Right lobe of liver (tissue), 6 donors: ENCODE measurements at places on chromosomes 1 and 21.

GRCh38 chr1:193105821-193106177 is 585 bp upstream of the GLRX2 start:
- no peak for DNase-seq

DNA sequence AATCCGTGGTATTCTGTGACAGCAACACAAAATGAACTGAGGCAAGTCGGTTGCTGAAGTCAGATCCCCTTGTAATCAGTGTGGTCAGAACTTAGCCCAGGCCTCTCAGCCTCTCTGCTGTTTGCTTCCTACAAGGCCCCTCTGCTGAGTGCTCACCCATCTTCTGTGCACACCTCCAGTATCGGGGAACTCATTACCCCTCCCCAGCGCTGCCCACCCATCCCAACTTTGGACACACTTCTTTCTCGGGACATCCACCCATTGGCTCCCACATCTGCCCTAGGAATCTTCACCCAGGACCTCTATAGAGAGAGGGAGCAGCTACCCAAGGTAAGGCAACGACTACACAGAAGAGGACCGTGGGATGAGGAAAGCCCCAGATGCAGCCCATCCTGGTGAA is 217.5 kb downstream of the MATN1 start:
- DNase-seq, result no peak

- no peak for DNase-seq
Measured at GRCh38 chr1:234018816-234019215, 114.3 kb downstream of the SLC35F3 start.

GRCh38 chr1:81437649-81438048 is 363.1 kb upstream of the ADGRL2 start:
- DNase-seq, result no peak

DNA sequence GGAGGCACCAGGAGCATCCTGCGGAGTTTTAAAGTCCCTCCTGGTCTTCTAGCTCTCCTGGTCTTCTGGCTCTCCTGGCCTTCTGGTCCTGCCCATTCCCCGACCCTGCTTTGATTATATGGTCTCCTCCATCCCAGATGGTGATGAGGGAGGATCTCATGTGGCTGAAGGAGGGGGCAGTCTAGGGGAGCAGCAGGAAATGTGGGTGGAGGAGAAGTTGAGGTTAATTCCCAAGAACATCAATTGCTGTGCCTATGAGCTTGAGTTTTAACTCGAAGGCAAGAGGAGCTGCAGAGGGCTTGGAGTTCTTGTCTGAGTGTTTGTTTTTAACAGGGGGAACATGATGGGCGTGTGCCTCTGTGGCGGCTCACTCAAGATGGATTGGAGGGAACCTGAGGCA is 408.8 kb downstream of the MATN1 start:
- no peak for DNase-seq

DNA sequence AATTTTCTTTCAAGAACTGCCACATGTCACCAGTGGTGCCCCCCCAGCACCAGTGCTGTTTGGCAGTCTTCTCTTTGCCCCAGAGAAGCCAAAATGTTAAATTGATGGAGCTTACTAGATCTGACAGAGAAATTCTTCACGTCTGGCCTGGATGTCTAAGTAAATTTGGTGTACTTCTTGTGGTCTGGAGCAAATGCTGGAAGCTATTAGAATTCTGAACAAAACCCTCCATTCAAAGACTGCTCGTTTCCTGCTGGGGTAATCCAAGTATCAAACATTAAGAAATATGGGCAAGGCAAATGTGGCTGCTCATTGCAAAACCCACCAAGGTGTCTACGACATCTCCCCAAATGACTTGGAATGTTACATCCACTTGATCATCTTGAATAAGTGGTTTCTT is 92.3 kb downstream of the ROR1 start:
- DNase-seq, result no peak

DNA sequence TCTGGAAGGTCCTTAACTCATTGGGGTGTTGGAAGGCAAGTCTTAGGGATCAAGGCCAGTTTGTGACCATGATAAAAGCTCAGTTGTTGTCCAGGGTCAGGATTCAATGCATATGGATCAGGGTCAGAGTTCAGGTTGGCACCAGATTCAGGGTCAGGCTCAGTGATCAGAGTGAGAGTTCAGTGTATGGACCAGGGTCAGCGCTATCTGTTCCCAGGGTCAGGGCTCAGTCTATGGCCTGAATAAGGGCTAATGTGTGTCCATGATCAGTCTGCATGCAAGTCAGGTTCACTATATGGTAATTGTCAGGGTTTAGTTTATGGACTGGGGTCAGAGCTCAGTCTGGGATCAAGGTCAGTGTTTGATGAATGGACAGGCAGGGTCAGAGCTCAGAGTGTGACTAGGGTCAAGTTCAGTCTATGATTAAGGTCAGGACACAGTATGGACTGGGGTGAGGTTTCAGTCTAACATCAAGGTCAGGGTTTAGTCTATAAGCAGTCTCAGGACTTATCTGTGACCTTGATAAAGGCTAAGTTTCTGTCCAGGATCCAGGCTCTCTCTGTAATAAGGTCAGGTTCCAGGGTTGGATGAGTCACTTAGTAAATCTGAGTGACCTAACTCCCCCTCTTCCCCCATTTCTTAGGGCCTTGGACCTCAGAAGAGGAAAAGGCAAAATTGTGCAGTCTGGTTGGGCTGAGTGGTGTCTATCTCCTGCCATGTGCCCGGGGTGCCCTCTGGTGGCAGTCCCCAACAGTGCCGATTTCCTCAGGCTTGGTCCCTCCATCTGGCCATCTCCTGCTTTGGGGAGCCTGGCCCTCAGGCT is 23.8 kb downstream of the KNCN start:
- peak; percentile 78 for DNase-seq

GRCh38 chr1:16204634-16205333 is 7.7 kb downstream of the ARHGEF19 start:
- no peak for DNase-seq

DNA sequence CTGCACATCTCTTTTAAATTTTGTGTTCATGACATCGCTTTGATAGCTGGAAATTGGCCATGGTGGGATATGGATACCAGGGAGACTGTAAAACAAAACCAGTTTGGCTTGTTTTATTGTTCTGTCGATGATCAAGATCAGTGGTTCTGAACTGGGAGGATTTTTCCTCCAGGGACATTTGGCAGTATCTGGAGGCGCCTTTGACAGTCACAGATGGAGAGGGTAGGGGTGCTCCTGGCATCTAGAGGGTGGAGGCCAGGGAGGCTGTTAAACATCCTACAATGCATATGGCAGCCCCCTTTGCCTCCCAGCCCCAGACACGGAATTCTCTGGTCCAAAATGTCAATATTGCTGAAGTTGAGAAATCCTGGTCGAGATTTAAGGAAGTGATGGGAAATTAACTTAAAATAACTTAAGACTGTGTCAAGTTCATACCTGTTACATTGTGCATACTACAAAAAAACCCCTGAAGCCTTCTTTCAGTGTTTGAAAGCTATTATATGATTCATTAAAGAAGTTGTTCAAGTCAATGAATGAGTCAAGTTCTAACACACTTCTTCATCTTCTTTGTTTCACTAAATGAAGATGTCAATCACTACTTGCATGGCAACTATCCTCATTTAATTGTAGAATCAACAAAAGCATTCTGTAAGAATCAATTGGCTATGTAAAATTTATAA is 150.9 kb downstream of the KCNJ6 start:
- DNase-seq, result no peak

DNA sequence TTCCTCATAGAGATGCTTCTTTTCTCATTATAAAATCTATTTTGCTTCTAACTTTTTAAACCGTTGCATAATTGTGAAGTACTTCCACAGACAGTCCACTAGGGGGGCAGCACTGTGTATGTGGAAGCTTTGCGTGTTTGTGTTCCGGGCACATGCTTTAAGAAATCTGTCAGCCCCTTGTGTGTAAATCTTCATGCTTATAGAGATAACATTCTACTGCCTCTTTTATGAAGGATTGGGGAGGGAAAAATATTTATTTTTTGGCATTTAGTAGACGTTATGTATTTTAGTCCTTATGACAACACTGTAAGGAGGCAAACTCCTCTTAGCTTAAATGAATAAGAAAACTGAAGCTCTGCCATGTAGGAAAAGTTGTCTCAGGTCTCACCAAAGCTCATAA is 157.3 kb upstream of the PTGFR start:
- no peak for DNase-seq

DNA sequence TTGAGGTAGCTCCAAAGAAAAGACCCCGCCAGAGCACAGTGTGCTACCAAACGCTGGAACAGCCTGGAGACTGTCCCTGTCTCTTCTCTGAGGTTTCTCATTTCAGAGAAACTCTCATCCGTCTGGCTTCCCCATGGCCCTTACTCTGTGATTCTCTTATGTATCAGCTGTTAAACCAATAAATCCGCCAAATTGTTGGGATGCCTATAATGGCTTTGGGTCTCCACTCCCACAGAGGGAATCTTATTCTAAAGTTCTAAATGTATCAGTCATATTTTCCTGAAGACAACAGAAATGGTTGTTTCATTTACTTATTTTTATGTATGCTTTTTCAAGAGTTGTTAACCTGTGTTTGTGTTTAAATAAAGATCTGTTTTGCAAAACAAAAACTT is 4.0 kb downstream of the ERG start:
- DNase-seq, result no peak

DNA sequence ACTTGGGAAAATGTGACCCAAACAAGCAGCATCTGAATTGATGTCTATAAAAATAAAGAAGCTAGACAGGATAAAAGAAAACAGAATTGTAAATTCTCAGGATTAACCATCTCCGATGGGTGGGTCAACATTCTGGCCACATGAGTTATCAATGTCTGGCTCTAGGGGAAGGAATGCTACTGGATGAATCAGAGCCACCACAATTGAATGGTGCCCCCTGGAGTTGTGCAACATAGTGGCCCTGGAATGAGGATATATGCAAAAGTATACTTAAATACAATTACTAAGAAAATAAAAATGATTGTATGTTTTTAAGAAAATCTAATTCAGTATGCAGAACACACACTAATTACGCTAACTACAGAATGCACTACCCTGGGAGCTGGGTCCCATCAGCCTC is 185.6 kb downstream of the TGFBR3 start:
- DNase-seq, result no peak

DNA sequence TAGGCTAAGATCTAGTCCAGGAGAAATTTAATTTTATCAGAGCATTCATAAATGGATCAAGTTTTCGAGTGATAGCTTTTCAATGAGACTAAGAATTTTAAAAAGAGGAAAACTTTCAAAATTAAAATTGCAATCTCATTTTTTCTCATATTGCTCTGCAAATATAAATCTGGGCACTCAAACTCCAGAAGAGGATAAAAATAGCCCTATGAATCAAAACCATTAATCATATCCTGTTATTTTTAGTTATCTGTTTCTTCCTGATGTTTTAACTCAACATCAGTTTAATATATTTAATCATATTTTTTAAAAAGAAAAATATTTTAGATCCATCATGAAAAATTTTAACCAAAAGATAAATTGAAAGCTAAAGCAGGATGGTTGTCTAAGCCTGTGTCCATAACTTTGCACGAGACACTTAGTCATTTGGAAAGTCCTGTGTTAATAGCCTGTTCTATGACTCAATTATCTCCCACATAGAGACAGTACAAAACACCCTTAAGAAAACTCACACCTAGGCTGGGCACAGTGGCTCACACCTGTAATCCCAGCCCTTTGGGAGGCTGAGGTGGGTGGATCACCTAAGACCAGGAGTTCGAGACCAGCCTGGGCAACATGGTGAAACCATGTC is 17.1 kb upstream of the PRRC2C start:
- no peak for DNase-seq

GRCh38 chr1:200669314-200670241 is at the start of gene DDX59:
DDX59 (minus strand) TSS chr1:200669907; CDS start chr1:200666740, 3,167 bp downstream.
- peak; percentile 98 for DNase-seq

DNA sequence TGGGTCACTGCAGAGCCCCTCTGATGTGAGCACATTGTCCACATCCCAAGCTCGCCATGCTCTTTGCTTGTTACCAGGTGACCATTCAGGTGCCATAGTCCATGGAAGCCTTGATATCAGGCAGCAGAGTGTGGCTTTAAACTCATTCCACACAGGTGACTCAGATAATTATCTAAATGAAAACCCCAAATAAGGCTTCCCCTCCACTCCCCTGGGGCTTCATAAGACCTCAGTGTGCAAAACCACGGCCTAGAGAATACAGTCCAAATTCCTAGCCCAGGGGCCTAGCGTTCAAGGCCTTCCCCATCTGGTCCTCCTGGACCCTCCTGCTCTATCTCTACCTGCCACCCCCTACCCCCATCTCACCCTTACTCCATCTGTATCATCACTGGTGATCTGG is 97.1 kb downstream of the ARHGEF10L start:
- DNase-seq, result no peak

- peak; percentile 91 for DNase-seq
Measured at GRCh38 chr1:207752456-207752998, 673 bp downstream of the CD46 start.

DNA sequence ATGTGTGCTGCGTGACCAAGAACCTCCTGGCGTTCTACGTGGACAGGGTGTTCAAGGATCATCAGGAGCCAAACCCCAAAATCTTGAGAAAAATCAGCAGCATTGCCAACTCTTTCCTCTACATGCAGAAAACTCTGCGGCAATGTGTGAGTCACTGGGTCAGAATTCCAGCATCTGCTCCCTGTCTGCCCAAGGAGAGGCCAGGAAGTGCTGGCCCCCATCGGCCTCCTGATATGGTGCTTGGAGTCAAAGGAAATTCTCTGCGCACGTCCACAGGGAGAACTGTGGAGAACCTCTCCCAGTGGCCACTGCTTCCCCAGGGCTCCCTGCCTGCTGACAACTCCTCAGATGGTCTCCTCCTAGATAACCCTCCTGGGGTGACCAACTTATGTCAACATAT is 25.6 kb upstream of the IL20 start:
- no peak for DNase-seq

DNA sequence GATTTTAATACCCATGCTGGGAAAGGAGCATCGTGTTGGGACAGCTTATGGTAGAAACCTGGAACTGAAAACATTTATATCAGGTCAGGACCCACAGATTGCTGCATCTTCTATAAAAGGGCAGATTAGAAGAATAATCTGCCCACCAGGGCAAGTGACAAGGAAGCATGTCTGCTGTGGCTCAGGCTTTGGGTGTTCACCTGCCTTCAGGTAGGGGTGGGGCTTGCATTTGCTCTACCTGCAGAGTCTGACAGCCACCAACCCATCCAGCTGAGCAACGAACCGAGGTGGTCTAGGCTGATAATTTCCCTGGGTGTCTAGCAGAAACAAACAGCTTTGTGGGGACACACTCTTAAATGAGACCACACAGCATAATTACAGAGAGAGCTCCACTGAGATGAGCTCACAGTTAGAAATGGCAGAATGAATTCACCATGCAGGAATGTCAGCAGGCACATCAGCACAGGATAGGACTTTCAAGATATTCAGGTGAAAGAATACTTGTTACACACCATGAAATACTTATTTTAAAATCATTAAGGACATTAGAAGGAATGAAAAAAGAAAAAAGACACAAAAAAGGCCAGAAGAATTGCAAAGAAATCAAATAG is 36.1 kb upstream of the B3GALT5 start:
- DNase-seq, result no peak

DNA sequence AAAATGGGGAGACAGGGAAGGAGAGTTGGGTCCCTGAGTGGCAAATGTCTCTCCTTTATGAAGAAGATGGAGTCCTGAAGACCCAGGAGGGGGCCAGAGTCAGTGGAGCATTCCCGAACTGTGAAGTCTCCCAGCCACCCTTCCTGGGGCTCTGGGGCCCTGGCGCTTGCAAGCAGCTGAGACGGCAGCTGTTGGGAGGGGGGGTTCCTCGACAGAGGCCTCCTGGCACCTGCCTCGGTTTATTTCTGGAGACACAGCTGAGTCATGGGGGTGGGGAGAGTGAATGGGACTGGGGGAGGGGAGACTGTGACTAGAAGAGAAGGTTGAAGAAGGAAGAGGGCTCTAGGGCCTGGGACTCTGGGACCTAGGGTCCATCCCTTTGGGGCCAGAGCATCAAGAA is 14.0 kb downstream of the NES start:
- no peak for DNase-seq
